ENCODE measurements at places on chromosomes 7 and 10. TPM values are rescaled to one million over a fixed set of nuclear protein-coding genes. Genes with fewer than 3 reads are reported as not detected.

The ABCA13 gene
- not detected for total RNA-seq

The CALML5 gene
- total RNA-seq, result not detected

The COL13A1 gene
- not detected for total RNA-seq

DNA sequence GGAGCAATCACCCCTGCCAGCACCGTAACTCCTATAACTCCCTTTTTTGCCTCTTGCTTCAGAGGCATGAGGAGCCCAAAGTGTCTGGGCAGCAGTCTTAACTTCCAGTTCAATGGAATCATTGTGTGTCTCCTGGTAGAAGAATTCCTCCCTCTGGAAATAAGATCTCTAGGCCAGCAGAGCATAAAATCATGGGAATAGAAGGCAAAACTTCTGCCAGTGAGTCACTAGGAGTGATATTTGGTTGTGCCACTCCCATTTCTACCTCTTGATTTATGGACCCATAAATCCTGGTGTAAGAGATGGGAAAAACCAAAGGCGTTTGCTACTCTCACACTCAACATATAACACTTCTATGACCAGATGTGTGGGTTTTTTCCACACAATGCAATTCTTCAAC, 104.9 kb upstream of the FAM180A start:
- no peak overlapping the region for H3K4me3 ChIP-seq
- H3K27me3 ChIP-seq, result peaks cover 3% of the 10 kb centered on the region
- peaks cover 5% of the 10 kb centered on the region for H3K4me1 ChIP-seq
- no peak overlapping the region for H3K27ac ChIP-seq

- H3K4me3 ChIP-seq, result no peak overlapping the region
- H3K4me1 ChIP-seq, result no peaks in the 10 kb centered on the region
- DNase-seq, result peak; percentile 33
- H3K36me3 ChIP-seq, result no peaks in the 10 kb centered on the region
Observed at GRCh38 chr10:6445671-6446316, 134.3 kb downstream of the PRKCQ start.

DNA sequence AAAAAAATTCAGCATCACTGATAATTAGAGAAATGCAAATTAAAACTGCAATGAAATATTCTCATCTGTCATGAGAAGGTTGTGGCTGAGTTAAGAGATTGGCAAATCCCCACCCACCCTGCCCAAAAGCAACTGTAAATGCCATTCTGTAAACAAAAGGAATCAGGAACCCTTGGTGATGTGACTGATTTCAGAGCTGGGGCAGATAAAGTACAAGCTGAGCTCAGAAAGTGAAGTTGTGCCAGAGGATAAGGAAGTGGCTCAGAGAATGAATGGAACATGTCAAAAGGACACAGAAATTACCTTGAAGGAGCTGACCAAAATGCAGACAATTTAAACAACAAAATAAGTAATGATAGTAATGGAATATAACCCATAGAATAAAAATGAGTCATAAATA, 32.7 kb upstream of the ARMS2 start:
- DNase-seq, result no peak
- no peak overlapping the region for H3K4me3 ChIP-seq
- H3K36me3 ChIP-seq, result no peaks in the 10 kb centered on the region
- H3K27ac ChIP-seq, result peak overlapping the region; percentile 75

DNA sequence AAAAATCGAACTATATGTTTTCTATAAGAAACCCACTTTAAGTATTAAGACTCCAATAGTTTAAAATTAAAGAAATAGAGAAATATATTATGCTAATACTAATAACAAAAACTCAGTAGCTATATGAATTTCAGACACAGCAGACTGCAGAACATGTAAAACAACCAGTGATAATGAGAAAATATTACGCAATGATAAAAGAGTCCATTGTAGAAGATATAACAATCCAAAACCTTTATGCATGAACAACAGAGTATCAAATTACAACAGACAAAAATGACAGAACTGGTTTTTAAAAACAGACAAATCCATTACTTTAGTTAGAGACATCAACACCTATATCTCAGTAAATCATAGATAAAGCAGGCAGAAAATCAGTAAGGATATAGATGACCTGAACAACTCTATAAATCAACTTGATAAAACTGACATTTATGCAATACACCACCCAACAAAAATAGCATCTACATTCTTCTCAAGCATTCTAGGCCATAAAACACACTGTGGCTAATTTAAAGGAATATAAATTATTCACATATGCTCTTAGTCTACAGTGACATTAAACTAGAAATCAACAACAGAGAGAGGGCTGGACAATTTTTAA, 669.5 kb upstream of the GHITM start:
- no peaks in the 10 kb centered on the region for H3K4me1 ChIP-seq
- H3K4me3 ChIP-seq, result no peak overlapping the region
- H3K27me3 ChIP-seq, result no peaks in the 10 kb centered on the region
- H3K36me3 ChIP-seq, result no peaks in the 10 kb centered on the region
- no peak for DNase-seq
- no peak overlapping the region for H3K27ac ChIP-seq

DNA sequence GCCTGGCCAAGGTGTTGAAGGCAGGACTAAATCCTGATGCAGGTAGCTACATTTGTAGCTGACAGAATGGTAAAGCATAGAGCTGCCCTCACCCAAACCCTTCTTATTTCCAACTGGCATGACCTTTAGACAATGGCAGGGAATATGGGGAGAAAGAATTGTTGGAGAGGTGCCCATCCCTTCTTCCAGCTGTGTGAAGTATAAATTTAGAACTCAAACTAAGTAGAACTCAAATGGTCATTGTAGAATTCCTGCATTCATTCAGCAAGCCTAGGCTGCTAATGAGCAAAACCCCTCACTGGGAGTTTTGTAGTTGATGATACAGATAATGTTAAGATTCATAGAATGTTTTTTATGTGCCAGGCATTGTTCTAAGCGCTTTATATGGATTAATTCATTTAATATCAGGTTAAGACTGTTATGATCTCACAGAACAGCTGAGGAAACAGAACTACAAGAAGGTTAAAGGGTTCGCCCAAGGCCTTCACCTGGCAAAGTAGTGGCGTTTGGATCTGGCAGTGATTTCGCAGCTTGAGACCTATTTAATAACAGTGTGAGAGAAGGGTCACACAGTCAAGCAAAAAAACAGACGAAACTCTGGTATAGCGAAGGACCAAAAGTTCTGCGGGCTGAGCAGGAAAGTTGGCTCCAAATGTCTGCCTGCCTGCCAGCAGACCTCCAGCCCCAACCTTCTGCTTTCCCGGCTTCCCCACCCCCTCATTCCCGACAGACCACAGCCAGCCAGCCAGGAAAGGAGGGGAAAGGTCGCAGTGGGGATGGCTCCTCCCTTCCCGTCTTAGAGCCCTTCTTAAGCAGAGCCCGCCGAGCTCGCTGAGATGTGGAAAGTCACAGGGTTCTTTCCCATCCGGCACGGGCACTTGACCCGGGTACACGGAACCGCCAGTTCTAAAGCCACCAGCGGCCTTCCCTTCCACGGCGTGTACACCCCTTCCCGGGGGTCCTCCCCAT, 1.6 kb upstream of the HILPDA start:
- H3K27ac ChIP-seq, result no peak overlapping the region
- H3K4me3 ChIP-seq, result no peak overlapping the region
- no peaks in the 10 kb centered on the region for H3K27me3 ChIP-seq
- peaks cover 17% of the 10 kb centered on the region for H3K4me1 ChIP-seq
- no peaks in the 10 kb centered on the region for H3K36me3 ChIP-seq

DNA sequence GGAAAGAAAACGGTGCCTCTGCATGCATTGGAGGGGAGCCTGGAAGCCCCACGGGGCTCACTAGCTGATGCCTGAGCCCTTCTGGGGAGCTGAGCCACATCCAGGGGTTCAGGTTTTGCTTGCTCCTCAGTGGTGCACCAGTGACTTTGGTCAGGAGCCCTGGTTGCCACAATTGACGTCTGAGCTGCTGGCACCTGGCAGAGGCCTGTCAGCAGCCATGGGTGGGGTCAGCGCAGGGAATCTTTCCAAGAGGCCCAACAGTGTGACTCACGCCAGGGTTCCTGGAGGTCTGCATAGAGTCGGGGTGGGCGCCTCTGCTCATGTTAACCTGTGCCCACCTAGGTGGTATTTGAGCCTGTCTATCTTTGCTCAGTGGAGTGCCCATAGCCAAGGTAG, 138.7 kb downstream of the NEURL1 start:
- H3K36me3 ChIP-seq, result peaks cover 3% of the 10 kb centered on the region
- H3K4me1 ChIP-seq, result no peaks in the 10 kb centered on the region
- DNase-seq, result no peak
- no peak overlapping the region for H3K4me3 ChIP-seq
- no peaks in the 10 kb centered on the region for H3K27me3 ChIP-seq

DNA sequence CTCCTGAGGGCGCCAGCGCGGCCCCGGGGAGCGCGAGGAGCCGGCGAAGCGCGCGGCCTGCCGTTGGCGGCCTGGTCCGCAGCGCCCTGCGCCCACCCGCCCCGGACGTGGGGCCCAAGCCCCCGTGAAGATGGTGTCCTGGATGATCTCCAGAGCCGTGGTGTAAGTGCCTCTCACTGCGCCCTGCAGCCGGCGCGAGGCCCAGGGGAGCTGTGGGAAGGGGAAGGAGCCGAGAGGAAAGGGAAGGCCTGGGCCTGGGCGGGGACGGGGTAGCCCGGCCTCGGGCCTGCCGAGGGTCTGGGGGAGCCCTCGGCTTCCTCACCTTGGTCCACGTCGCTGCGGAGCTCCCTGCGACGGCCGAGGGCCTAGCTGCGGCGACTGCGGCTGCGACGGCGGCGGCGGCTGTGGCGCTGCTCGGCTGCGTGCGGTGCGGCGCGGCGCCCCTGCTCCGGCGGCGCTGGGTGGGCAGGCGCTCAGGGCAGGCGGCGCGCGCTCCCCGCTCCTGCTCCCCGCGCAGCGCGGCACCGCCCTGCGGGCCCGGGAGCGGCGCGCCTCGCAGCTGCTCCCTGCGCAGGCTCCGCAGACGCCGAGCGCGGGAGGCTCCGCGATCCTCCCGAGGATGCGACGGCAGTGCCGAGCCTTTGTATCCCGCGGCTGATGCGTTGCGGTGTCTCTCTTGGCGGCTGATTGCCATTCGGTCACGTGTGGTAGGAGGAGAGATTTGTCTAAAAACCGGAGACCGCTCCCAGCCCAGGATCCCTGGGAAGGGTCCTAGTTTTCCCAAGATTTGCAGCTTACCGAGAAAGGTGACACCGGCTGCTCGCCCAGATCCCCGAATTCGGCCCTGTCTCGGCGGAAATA, 445 bp downstream of the REEP3 start:
- peaks cover 6% of the 10 kb centered on the region for H3K4me1 ChIP-seq
- H3K36me3 ChIP-seq, result no peaks in the 10 kb centered on the region
- peak overlapping the region; percentile 82 for H3K4me3 ChIP-seq
- no peaks in the 10 kb centered on the region for H3K27me3 ChIP-seq

DNA sequence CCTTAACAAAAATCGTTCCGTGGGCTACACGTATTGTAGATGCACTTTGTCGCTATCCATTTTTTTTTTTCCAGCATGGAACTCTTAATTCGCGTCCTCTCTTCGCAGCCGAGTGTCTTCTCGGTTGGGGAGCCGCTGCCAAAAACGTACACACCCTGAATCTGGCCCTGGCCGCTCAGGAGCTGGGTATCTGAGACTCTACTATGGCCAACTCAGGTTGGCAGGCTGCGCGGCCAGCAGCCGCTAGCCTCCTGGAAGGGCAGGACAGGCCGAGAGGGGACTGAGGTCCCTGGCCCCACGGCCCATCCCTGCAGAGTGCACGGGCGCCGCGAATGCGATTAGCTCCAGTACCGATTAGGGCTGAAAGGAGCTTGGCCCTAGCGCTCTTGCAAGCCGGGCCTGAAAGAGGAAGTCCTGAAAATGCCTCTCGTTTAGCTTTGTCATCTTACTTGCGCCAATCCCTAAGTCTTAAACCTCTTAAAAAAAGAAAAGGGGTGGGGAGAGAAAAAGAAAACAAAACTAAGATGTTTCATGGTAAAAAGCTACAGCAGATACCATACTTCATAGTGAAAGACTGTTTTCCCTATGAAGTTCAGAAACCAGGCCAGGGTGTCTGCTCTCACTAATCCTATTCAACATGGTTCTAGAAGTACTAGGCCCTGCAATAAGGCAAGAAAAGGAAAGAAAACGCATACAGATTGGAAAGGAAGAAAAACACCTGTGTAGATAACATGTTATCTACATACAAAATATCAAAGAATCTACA, 113.2 kb upstream of the RHEB start:
- peak; percentile 89 for DNase-seq
- H3K27ac ChIP-seq, result peak overlapping the region; percentile 81
- no peaks in the 10 kb centered on the region for H3K27me3 ChIP-seq
- H3K4me1 ChIP-seq, result peaks cover 12% of the 10 kb centered on the region

DNA sequence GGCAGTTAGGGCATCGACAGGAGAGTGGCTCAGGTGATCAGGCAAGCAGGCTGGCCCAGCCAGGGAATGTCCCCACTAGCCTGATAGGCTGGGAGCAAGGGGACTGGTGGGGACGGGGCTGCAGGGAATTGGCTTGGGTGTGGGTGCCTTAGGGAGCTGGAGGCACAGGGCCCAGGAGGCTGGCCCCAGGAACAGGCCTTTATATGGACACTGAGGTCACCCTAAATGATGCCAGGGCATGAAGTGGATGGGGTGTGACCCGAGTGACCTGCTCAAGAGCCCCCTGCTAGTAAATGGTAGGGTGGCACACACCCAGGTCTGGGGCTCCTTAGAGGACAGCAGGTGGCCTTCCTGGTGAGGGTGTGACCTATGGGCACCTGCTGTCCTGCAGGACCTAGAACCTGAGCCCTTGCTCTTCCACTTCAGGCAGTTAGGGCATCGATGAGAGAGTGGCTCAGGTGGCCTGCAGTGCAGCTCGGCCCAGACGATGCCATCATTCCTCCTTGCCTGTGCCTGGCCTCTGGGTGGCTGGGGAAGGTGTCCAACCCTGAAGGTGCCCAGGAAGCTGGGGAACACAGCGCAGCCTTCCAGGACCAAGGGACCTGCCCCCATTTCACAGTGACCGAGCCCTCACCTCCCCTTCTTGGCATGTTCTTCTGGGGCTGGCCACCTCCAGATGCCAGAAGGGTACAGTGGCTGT, 51.7 kb upstream of the LEP start:
- H3K27ac ChIP-seq, result no peak overlapping the region
- no peaks in the 10 kb centered on the region for H3K27me3 ChIP-seq
- peaks cover 2% of the 10 kb centered on the region for H3K4me1 ChIP-seq

DNA sequence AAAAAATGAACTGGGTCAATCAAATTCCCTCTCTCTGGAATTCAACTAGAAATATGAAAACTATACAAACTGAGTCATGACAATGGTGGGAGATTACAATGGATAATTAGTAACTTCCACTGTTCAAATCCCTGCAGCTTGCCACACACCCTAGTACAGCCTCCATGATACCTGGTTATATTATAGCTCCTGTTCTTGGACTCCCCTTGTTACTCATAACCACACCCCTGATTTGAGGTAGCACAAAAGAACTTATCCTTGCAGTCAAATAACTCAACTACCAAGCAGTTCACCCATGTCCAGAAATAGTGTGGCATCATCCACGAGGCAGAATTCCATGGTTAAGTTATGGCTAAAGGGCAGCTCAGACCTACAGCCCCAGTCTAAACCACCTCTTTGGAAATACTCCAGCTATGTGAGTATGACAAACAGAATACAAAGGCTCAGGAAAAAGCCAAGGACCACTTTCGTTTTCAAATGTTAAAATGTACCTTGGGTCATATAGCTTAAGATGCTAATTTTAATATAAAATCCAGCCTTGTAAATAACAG, 164.7 kb downstream of the CPEB3 start:
- H3K27ac ChIP-seq, result no peak overlapping the region
- H3K27me3 ChIP-seq, result no peaks in the 10 kb centered on the region
- H3K4me1 ChIP-seq, result no peaks in the 10 kb centered on the region

Data from B cell (primary cell).